Left renal cortex interstitium (tissue), 4 donors: ENCODE measurements at places on chromosomes 7 and 10. TPM values are rescaled to one million over a fixed set of nuclear protein-coding genes. Genes with fewer than 3 reads are reported as not detected.

DNA sequence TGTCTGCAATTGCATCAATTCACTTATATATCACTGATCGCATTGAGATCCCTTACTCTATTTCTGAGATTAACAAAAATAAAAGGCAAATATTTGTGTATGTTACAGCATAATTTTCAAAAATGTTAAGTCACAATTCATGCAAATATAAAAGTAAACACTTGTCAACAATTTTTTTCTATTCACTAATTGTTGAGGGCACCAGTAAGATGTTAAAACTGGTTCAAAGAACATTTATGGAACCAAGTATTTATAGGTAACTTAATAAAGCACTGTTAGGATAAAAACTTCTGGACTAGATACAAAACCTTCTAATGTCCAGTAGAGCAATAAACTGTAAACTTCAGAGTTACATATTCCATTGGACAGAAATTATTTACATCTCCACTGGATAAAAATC is 586.1 kb upstream of the AUTS2 start:
- no peak for DNase-seq

- DNase-seq: no peak
Measured at GRCh38 chr10:126205486-126206205, 182.6 kb downstream of the ADAM12 start.

DNA sequence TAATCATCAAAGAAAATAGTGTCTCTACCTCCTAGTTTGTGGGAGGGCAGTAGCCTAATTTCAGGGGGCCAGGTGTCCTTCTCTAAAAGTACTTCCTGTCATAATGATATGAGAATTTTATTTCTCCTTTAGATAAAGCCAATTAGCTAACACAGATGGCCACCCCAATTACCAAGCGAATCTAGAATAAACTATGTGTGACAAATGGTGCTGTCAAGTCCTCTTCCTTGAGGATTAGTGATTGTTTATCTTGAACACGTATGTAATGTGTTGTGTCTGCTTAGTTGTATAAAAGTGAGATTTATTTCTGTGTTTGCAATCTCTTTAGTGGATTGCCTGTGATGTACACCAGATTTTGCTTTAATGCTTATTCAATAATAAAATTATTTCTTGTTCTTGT is 1120.0 kb downstream of the SORCS1 start:
- DNase-seq: peak; percentile 6

Gene DRGX
- not detected for polyA plus RNA-seq

- no peak for DNase-seq
Measured at GRCh38 chr7:133606991-133607390, 354.1 kb downstream of the EXOC4 start.

- no peak for DNase-seq
Measured at GRCh38 chr10:77587416-77587790, 50.2 kb downstream of the KCNMA1 start.

DNA sequence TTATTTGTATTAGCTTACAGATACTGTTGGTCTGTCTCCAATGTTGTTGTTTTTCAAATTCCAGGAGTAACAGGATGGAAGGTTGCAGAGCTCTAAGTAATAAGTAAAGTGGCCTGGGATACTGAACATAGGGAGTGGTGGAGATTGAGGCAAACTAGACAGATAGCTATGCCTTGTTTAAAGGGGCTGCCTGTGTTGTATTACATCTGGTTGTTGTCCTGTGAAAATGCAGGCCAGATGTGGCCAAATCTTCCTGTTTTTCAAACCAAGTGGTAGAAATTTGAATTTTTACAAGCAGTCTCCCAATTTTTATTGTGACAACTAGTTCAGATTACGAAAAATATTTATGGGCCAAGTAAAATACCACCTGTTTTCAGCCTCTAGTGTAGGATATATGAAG is 33.5 kb downstream of the BICC1 start:
- no peak for DNase-seq

DNA sequence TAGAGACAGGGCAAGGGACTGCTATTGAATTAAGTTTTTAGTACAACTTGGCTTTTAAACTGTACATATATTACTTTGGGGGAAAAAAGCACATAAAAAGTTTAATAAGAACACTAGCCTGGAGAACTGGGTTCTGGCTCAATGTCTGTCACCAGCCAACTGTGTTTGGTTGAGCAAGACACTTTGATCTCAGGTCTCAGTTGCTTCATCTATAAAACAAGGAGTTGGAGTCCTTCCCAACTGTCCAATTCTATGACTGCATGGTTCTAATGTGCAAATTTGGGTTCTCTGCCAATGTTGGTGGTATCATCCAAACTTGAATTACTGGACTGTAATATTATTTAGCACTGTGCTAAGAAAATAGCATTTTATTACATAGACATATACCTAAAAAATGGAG is 50.3 kb downstream of the ATXN7L1 start:
- DNase-seq: no peak

DNA sequence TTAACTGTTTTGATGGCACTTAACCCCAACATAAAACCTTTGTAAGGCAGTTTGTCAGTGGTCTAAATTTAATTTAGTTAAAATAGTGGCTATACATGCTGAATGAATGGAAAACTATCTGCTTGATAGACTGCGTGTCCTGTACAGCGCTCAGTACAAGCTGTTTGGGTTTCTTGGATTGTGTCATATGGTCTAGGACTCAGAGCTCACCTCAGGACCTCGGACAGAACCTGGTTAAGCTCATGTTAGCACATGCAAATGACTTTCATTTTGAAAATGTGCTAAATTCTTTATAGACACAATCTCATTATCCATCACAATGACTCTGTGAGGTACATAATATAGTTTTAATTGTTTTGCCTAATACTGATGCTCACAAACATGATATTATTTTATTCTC is 55.7 kb upstream of the RELN start:
- DNase-seq: no peak

- no peak for DNase-seq
Measured at GRCh38 chr7:37960483-37960882, 40.0 kb downstream of the EPDR1 start.

DNA sequence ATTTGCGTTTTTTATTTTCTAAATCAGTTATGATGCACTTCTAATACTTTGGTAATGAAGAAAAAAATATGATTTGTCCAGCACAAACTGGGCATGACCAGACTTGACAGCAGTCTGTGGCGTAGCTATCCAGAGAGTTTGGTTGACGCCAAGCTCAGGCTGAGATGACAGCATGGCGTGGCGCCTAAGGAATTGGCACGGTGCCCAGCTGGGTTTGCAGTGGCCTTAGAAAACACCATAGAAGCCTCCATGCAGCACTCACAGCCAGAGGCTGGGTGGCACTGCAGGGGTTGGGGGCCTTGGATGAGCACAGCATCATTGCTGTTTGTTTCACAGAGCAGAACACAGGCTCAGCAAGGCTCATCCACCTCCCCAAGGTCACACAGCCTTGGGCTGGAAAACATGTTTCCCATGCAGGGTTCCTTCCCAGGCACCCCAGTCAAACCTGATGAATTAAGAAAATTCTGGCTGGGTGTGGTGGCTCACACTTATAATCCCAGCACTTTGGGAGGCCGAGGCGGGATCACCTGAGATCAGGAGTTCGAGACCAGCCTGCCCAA is 88.9 kb downstream of the GTF2IRD1 start:
- DNase-seq: no peak

- DNase-seq: no peak
Measured at GRCh38 chr7:151208253-151208862, 1.9 kb downstream of the H2BK1 start.

DNA sequence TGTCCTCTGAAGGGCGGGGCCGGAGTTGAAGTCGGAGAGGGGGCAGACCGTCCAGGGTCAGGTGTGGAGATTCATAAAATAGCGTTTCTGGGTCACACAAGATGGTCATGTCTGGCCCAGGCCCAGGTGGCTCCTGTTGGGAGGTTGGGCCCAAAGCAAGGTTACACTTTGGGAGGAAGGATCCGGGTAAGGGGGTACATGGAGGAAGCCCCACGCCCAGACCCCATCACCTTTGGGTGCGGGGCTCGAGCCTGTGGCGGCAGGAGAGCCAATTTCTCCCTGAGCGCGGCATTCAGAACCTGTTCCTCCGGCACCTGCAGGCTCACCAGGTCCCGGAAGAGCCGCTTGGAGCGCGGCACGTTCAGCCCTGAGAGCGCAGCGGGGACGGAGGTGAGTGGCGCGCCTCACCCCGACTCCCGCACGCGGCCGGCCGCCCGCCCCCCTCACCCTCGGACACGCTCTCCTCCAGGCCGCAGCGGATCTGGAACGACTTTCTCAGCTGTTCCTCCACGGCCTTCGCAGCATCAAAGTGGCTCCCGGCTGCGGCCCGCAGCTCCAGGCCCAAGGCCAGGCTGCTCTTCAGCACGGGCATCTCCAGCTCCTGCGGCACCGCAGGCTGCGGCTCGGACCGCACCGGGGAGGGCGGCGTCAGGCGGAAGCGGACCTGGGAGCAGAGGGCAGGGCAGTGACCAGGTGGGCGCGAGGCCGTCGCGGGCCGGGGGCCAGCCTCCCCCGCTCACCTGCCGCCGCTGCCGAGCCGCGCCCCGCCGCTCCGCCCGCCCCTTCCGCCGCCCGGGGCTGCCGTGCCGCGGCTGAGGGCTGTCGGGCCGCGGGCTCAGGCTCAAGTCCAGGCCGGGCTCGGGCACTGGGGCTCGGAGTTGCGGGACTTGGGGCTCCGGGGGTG is 644 bp downstream of the PPP1R35 start:
- no peak for DNase-seq

GRCh38 chr7:118039963-118040489 is 143.9 kb upstream of the LSM8 start:
- no peak for DNase-seq

- no peak for DNase-seq
Measured at GRCh38 chr10:74927701-74928100, 101.3 kb downstream of the KAT6B start.

Gene CRHR2
- polyA plus RNA-seq: 0.09 TPM

Gene CCNY
- polyA plus RNA-seq: 97.6 TPM

Gene GNG11
- polyA plus RNA-seq: 48.2 TPM

DNA sequence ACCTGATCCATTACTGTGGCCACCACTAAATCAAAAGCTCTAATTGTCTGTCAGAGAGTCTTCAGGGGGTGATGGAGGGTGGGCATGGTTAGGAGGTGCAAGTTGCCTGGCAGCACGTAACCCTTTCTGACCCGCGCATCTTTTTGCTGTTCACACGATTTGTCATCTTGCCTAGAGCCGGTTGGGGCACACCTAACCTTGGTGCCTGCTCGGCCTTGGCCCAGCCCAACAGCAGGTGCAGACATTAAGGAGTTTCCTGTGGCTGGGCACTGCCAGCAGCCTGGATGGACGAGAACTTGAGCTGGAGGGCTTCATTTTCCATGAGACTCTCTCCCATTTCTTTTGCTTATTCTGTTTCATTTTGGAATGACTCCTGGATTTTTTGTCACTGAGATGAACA is 41.0 kb upstream of the PTF1A start:
- DNase-seq: no peak

Gene EGR2
- 1.1 TPM for polyA plus RNA-seq

Gene PSD
- 11.6 TPM for polyA plus RNA-seq

DNA sequence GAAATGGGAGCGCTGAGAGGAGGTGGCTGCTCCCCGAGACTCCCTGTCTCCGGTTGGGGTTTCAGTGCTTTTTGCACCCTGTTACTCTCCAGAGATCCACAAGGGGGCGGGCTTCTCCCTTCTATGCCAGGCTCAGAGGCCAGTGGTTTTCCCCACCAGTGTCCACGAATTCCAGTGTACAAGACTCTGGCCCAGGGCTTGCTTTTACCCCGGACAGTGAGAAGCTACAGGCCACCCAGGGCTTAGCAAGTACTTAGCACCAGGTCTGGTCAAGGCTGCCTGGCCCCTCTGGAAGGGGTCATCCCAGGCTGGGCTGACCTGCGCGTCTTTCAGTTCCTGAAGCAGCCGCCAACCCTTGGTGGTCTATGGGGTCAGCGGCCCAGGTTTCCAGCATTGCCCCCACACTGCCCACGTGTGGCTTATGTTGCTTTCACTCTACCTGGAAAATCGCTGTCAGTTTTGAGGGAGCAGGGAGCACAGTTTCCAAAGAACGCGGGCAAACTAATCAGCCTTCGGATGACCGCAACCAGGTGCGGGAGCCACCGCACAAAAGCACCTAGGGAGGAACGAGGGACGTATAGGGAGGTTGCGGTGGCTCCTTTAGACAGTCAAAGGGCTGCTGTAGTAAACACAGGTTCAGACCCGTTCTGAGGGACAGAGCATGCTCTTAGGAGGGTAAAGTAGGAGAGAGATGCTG is 6.8 kb downstream of the CYP26A1 start:
- no peak for DNase-seq

DNA sequence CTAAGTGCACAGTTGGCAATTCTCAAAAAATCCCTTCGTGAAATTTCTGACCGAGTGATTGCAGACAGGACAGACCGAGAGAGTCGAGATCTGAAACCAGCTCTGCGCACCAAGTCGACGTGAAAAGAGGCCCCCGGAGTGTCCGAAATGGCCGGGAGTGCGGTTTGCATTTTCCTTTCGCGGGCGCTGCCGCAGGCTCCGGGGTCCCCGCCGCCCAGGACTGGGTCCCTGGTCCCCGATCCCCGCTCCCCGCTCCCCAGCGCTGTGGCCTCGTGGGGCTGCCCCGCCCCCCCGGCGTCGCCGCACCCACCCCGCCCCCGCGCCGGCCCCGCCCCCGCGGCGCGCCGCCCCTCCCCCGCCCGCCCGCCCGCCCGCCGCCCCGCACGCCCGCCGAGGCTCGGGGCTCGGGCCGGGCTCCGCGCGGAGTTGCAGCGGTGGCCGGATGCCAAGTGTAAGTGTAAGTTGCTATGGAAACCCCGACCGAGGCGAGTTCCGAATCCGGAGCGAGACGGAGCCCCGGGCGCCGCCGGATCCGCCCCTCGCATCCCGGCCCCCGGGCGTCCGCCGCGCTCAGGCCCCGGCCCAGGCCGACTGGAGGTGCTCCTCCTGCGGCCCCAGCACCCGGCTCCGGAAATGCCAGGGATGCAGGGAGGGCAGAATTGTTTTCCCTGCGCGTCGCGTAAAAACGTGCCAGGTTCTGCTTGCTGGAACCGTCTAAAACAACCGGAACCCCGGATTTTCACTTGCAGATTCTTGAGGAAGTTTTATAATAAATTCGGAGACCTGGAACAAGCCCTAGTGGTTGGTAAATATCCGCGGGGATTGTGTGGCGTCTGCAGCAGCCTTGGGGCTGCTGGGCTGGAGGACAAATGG is 4.6 kb downstream of the BMI1 start:
- DNase-seq: no peak

- no peak for DNase-seq
Measured at GRCh38 chr10:98456686-98457482, 10.1 kb upstream of the HPS1 start.

Gene PON1
- 0.79 TPM for polyA plus RNA-seq

DNA sequence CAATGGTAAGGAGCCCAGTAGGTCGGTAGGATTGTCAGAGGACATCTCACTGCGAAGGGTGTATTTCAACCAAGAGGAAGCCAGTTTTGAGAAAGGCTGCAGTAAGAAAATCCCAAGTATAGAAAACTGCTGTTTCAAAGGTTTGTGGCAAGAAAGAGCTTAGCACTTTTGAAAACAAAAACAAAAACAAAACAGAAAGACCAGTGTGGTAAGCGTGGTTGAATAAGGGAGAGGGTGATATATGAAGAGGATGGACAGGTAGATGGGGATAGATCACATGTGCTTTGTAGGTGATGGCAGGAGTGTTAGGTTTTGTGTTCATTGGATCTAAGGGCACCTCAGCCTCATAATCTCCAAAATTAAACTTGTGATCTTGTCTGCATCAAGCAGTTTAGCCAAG is 141.6 kb upstream of the WNT16 start:
- DNase-seq: no peak

Gene TDRD1
- 0.05 TPM for polyA plus RNA-seq
